Epithelial cell of proximal tubule (primary cell): ENCODE measurements at places on chromosomes 13 and 19. TPM values are rescaled to one million over a fixed set of nuclear protein-coding genes. Genes with fewer than 3 reads are reported as not detected.

Gene CEBPG
- 19.3 and 23.1 TPM in 2 replicates for total RNA-seq

Gene SNRPA
- total RNA-seq: 169 and 202 TPM in 2 replicates

Gene OR7D2
- under 0.01 and 0.12 TPM in 2 replicates for total RNA-seq

Gene EXOSC5
- 23.7 and 43.8 TPM in 2 replicates for total RNA-seq

Gene WTIP
- total RNA-seq: 4.5 and 27.9 TPM in 2 replicates
